Fibroblast of skin of right quadriceps (primary cell): ENCODE measurements at places on chromosomes 12 and 14.

GRCh38 chr14:44945264-44945663 lies 16.5 kb downstream of the KLHL28 start:
- peak; percentile 94 for DNase-seq

- DNase-seq, result peak; percentile 61
Measured at GRCh38 chr14:56310643-56311042, 192.4 kb downstream of the PELI2 start.

GRCh38 chr12:95863337-95863736 lies 4.6 kb downstream of the SNRPF start:
- no peak for DNase-seq

- DNase-seq, result no peak
Measured at GRCh38 chr12:10121278-10121677, 8.7 kb downstream of the CLEC7A start.

DNA sequence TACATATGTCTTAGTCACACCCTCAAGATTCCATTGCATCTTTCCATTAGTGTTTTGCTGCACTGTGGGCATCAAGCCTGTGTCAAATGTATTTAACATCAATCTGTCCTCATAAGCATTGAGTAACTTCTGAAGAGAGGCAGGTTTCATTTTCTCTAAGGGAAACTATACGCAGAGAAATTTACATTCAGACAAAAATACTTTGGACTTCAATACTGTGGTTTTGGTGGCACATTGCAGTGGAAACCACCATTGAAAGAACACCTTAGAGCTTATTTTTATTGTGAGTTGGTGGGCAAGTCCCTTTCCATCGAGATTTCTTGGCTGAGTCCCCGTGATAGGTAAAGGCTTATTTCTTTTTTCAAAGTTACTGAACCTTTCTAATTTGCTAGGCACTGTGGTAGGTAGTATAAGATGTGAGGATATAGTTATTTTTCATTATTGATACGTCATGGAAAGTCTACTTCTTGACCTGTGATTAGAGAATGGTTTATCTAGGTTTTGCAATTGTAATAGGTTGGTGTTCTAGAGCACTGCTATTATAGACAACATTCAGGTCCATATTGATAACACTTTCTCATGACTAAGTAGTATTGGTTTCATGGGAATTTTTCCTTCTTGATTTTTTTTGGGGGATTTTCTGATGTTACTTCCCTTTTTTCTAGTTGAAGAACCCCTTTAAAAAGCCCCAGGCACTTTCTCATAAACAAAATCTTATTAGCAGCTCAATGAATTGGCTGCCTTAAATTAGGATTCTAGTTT lies 81.9 kb downstream of the CFAP54 start:
- DNase-seq, result no peak

DNA sequence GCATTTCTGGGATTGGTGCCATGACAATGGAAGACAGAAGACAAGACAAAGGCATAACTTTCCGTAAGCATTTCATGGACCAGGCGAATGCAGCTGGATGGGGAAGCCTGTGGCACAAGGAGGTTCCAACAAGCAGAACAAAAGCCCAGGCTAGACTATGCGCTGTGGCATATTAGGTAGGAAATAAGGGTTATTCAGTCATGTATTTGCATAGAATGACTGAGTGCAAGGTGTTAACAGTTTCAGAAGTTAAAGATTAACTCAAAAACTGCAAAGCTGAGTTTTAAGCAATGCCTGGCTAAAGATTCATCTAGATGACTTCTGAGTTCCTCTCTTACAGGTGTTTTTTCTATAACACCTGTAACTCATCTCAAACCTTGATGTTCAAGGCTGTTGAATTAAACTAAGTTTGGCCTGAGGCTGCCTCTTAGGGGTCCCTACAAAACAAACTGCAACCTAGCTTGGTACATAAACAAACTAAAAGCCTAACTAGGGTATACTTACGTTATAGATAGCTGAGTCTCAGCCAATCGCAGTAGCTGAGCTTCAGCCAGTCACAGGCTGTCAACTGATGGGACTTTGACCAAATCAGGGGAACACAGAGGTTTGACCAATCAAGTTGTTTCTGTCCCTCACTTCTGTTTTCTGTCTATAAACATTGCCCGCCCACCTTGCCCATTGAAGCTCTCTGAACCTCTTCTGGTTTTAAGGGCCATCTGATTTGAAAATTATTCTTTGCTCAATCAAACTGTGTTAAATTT lies 52.2 kb upstream of the PLBD1 start:
- no peak for DNase-seq

DNA sequence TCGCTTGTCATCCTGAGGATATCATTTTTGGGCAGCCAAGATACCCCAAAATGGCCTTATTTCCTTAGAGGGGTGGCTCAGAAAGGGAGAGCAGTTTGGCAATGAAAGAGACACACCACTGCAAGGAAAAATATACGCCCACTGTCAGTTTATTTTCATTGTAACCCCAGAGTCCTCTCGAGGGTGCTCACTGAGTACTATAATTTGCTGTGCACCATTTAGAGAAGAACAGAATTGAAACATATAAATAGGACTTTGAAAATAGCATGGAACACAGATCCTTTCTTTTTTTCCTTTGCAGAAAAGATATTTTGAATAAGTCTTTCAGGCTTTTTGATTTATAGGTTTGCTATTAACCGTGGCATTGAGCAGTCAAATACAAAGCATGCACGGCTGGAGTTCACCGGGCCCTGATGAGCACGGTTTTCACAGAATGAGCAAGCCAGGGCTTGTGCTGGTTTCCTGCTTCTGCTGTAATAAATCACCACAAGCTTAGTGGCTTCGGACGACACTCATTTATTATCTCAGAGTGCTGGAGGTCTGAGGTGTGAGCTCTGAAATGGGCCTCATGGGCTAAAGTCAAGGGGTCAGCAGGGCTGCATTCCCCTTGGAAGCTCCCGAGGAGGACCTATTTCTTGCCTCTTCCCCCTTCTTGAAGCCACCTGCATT lies 152.3 kb downstream of the ZNF664 start:
- DNase-seq, result peak; percentile 15

DNA sequence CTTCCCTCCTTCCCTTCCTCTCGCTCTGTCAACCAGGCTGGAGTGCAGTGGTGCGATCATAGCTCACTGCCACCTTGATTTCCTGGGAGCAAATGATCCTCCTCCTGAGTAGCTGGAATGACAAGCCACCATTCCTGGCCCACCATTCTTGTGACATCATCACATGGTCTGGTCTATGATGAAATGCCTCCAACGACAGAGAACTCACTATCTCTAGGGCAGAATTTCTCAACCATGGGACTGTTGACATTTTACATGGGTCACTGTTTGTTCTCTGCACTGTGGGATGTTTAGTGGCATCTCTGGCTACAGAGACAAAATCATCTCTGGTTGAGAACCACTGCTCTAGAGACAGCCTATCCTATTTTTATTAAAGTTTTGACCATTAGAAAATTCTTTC lies 9.7 kb downstream of the VRK1 start:
- no peak for DNase-seq

- peak; percentile 58 for DNase-seq
Measured at GRCh38 chr12:45379261-45379660, 163.4 kb downstream of the ANO6 start.

GRCh38 chr12:58976146-58976545 lies 55.8 kb upstream of the LRIG3 start:
- no peak for DNase-seq

DNA sequence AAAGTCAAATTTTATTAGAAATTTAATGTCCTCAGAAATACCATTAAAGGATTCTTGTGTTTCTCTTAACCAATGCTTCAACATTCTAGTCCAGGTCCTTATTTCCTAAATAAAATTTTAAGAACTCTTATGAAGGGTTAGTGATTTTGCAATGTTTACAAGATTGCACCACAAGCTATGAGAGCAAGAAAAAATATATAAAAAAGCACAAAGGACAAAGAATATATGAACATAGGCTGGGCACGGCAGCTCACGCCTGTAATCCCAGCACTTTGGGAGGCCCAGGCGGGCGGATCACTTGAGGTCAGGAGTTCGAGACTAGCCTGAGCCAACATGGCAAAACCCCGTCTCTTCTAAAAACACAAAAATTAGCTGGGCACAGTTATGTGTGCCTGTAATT lies 7.7 kb downstream of the RACGAP1 start:
- DNase-seq, result peak; percentile 32

GRCh38 chr12:15721316-15722115 lies 67.7 kb downstream of the EPS8 start:
- DNase-seq, result peak; percentile 62
